T-helper 22 cell (primary cell): ENCODE measurements at places on chromosomes 2 and 18.

DNA sequence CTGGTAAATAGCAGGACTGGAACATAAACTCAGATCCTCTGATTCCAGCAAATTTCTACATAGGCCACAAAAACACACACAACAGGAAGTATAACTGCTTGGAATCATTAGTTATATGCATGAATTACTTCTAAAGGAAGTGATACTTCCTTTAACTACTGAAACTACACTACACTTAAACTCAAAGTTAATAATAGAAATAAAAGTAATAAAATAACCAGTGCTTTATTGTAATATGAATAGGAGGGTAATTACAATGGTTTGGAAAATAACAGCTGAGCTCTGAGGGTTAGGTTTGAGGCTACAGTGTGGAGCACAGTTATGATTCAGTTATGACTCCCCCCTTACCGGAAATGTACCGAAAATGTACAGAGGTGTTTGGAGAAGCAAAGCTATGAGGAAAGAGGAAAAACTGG is 18.5 kb upstream of the POLI start:
- no peak for DNase-seq

DNA sequence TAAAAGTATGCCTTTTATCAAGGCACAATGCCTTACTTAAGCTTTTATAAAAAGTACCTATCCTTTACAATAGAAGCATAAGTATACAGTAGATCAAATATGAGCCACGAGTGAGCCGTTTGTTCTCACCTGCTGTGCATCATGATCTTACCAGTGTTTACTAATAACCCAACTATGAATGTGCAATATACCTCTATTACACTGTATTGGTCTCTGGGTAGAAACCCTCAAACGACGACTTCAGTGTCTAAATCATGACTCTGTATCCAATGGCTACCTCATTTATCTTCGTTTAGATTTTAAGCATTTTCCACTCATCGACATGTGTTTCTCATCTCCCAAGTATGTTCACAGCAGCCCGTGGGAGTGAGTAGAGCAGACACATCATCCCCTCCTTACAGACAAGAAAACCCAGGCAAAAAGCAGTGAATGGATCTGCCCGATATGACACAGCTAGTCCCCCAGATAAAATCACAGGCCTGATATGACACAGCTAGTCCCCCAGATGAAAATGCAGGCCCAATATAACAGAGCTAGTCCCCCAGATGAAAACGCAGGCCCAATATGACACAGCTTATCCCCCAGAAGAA is 279.8 kb downstream of the TNS1 start:
- no peak for DNase-seq

DNA sequence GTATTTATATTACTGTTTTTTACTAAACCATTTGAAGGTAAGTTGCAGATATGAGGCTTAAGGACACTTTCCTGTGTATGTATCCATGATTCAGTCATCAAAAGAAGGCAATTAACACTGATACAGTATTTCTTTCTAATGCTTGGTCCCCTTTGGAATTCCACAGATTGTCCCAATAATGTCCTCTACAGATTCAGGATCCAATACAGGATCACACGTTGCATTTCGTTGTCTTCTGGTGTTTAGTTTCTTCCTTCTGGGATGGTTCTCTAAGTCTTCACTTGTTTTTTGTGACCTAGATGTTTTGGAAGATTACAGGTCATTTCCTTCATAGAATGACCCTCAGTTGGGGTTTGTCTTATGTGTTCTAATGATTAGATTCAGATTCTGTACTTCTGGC is 40.0 kb downstream of the NPAS2 start:
- no peak for DNase-seq

GRCh38 chr2:169507698-169508097 is 1.8 kb upstream of the KLHL41 start:
- no peak for DNase-seq
